Panc1 (cell line): ENCODE measurements at places on chromosomes 16 and 17. TPM values are rescaled to one million over a fixed set of nuclear protein-coding genes. Genes with fewer than 3 reads are reported as not detected.

LRRC37A2 gene
- total RNA-seq = 8.1 TPM

- DNase-seq = no peak
Observed at GRCh38 chr16:15672514-15673167, 22.6 kb downstream of the NDE1 start.

CCL16 gene
- total RNA-seq = not detected

SDK2 gene
- total RNA-seq = 0.41 TPM

GRCh38 chr16:53282975-53283946 is 151.0 kb upstream of the RBL2 start:
- DNase-seq = peak; percentile 13

TRPV3 gene
- total RNA-seq = 0.31 TPM

GRCh38 chr17:7632492-7632894 is 2.6 kb downstream of the SHBG start:
- DNase-seq = no peak

TMC7 gene
- total RNA-seq = 5.1 TPM

- no peak for DNase-seq
Observed at GRCh38 chr16:12869698-12870427, 31.5 kb upstream of the SHISA9 start.

ALOX12B gene
- not detected for total RNA-seq

KCTD11 gene
- 11.0 TPM for total RNA-seq

ADAMTS18 gene
- not detected for total RNA-seq

DNA sequence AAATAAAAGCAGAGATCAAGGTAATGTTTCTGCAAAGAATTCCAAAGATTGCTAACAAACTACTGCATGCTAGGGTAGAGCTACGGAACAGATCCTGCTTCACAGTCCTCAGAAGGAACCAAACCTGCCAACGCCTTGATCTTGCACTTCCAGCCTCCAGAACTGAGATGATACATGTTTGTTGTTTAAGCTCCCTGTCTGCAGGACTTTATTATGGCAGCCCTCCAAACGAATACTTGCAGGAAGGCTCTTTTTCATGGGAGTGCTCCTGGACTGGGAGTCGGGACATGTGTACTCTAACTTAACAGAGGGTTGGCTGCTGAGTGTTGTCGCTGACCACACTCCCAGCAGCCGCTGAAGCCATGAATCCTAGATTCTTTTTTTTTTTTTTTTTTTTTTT is 808.8 kb upstream of the EEF2KMT start:
- DNase-seq = no peak

DNA sequence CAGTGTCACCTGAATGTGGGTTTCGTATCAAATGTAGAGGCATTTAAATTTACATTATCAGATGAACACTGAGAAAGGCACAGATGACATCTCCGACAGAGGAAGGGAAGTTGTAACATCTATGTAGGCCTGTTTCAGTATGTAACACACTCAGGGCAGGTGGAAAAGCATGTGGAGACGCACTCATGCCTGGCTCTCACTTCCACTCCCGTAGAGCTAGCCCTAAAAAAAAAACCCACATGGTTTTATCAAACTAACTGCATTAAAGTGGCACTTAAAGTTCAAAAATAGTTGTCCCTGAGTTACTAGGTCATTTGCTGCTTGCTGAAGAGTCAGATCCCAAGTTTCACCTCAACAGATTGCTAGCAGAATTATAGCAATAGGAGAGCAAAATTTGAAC is 6.1 kb upstream of the ANKFY1 start:
- DNase-seq = no peak

DNA sequence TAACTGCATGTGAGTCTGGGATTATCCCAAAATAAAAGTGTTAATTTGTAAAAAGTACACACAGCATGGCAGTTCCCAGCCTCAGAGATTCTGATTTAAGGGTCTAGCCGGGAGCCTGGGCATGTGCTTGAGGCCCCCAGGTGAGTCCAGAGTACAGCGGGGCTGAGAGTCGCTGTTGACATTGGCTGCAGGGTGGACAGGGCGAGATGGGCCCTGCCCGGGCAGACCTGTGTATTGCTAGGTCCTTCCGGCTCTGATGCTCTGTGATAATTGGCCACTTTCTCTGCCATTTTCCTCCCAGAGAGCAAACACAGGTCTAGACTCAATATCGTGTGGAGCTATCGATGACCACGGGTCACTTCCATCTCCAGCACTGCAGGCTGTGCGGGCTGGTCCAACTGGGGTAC is 73.6 kb downstream of the ABCC6 start:
- DNase-seq = no peak

DNA sequence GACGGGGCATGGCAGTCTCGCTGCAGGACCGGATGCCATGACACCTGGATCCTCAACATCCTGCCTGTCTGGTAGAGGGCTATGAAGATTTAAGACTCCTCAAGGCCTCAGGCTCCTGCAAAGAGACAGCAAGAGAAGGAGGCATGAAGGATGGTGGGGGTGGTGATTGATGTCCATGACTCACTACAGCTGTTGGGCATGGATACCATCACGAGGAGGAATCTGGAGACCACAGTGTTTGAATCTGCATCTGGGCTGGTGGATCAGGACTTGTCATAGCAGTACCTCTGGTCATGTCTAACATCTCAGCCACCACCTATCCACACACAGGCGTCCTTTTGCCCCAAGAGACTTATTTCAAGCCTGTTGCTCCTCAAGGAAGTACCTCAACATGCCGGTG is 50.2 kb upstream of the WSCD1 start:
- no peak for DNase-seq

RASL10B gene
- total RNA-seq = 4.3 TPM

GRCh38 chr17:7437950-7438614 is 1.2 kb upstream of the FGF11 start:
- DNase-seq = no peak

- no peak for DNase-seq
Observed at GRCh38 chr16:29737713-29738112, 8.1 kb downstream of the C16orf54 start.

DNA sequence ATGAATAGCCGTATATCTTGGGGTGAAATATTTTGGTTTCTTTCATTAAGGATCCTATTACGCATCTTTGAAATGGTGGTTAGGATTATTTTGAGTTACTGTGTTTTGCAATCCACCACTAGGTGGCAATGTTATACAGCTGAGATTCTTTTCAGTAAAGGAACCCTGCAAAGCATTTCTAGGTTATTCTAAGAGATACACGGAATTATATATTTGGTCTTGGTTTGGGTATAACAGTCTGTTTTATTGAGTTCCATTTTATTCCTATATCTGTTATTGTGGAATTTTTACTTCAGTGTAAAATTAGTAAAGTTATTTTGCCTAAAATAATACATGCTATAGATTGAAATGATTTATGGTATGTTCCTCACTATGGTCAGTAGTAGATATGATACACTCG is 62.9 kb upstream of the CPHXL start:
- peak; percentile 30 for DNase-seq

- no peak for DNase-seq
Observed at GRCh38 chr17:79301469-79301868, 226.8 kb downstream of the ENGASE start.

DNA sequence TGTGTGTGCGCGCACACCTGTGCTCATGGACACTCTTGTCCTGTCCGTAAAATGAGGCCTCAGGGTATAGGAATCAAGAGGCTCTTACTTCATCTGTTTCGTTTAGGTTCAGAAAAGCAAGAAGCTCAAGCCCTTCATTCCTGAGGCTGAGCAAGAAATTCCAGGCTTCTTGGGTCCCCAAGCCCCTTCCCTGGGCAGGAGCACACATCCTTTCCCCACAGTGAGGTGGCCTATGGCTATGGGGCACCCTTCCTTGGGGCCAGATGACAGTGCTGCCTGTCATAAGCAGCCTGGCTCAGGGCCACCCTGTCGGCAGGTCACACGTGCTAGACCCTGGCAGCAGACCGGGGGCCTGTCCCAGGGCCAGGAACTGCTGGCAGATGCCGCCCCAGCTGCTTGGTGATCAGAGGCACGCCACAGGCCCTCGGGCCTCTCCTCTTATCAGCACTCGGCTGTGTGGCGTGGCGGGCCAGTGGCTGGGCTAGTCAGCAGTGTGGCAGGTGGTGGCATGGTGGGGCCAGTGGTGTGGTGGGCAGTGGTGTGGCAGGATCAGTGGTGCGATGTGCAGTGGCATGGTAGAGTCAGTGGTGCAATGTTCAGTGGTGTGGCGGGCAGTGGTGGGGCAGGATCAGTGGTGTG is 50.2 kb downstream of the NKD1 start:
- DNase-seq = no peak

- no peak for DNase-seq
Observed at GRCh38 chr16:54699656-54700055, 231.0 kb upstream of the IRX5 start.

TMEM186 gene
- 12.4 TPM for total RNA-seq

DNA sequence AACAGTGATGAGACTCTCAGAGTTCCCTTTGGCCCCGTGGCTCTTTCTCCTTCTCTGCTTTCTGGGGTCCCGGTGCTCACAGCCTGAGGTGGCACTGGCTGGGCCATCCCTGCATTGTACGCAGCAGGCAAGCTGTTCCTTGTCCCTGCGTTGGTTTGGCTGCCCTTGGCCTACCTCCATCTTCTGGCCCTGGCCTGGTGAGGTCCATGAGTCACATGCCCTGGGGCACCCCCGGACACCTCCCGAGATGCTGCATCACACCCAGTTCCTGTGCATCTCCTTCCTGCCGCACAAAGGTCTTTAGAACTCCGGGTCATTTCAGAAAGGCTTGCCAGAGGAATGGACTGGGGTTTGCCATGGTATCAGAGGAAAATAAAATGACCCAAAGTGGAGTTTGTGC is 9.5 kb downstream of the SULT1A2 start:
- no peak for DNase-seq

- DNase-seq = no peak
Observed at GRCh38 chr16:12387786-12388185, 411.3 kb downstream of the SNX29 start.

DNA sequence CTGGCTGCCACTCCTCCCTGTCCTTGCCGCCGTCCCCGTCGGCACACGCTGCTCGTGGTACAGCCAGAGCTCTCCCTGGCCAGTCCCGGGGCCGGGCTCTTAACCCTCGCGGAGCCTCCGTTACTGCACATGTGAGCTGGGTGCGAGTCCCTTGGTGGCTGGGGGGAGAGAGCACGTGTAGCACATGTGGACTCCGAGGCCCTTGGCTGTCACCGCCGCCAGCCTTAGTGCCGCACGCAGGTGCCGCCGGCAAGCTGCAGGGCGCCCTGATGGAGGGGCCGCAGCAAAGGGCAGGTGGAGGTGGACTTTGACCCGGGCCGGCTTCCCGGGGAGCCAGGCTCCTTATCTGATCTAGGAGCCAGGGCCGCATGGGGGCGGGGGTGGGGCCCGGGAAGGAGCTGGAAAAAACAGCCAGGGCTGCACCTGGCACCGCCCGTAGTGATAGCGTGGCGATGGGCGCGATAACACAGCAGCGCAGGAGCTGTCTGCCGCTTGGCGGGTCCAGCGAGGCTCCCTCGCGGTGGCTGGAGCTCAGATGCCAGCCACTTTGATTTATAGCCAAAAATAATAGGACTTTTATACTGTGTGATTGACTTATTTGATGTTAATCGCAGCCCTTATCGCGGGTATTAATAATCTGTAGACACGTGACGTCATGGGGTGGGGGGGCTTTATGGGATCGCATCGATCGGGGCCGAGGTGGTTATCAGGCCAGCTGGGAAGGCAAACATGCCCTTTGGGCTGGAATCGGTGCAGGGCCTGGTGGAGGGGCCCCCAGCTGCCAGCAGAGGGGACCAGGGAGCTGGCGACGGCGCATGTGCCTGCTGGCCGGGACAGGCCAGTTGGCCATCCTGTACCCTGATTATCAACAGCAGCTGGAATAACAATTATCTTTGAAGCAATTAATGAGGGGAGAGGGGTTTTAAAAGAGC is 35.1 kb downstream of the ZFPM1 start:
- no peak for DNase-seq

CHAD gene
- total RNA-seq = not detected

MED1 gene
- 41.4 TPM for total RNA-seq

DNA sequence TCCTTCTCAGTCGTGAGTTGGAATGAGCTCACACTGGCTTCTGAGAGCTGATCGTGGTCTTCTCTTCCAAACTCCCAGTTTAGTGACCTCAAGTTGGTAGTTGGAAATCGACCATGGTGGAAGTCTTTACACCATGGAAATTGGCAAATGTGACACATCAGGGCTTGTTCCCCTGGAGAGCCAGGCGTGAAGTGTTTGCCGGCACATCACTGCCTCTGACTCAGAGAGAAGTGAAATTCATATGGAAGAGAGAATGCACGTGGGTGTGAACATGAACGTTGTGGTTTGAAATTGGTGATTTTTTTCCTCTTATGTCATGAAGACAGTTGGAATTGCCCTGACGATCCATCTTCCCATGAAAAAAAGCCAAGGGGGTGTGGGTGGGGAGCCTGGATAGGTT is 47.4 kb downstream of the AXIN2 start:
- no peak for DNase-seq

SLC6A2 gene
- total RNA-seq = 0.10 TPM

PTX4 gene
- total RNA-seq = not detected

GRCh38 chr16:2148714-2149629 is 547 bp downstream of the RAB26 start:
- no peak for DNase-seq

GRCh38 chr17:7885367-7886226 is 3.0 kb upstream of the CHD3 start:
- no peak for DNase-seq

GRCh38 chr17:76314392-76315227 is 6.5 kb upstream of the QRICH2 start:
- no peak for DNase-seq

RHBDF1 gene
- total RNA-seq = 41.7 TPM

GRCh38 chr17:35002876-35003551 is 22.7 kb downstream of the LIG3 start:
- no peak for DNase-seq

DNA sequence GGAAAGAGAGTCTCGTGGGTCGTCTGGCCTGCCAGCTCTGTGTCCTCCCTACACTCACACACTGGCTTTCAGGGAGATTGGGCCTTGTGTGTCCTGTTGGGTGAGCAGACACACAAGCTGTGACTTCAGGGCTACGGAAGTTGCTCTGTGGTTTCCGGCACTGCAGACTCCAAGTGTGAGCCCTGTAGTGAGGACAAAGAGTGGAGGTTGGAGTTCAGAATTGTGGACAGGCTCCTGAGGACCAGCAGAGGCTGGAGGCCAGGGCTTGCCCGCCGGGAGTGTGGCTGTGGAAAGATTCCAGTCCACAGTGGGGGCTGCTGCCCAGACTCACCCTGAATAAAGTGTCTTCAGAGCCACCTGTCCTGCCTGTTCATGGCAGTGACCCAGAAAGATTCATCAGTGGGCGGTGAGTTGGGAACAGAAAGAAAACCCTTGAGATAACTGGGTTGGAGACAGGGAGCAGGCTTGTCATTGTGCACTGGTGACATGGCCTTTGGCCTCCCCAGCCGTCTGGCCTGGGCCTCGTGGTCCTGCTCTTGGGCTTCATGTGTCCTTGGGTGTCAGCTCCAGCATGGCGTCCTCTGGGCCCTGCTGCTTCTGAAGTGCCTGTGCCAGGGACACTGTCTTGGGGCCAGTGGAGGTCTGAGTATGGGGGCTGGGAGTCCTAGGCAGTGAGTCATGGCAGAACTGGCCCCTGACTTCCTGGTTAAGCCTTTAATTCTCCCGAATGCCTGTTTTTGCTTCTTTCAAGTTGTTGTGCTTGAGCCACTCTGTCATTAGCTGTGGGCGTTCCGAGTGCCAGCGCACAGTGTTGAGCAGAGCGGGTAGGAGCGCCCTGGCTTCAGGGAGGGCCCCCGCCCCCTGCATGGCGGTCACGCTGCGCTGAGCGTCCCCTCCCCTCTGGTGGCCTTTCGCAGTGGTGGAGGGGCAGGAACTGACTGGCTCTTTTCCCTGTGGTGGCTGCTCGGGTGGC is 19.9 kb upstream of the ZNF750 start:
- DNase-seq = no peak
